NCI-H1930 (cell line): ENCODE measurements at places on chromosomes 5 and 9.

DNA sequence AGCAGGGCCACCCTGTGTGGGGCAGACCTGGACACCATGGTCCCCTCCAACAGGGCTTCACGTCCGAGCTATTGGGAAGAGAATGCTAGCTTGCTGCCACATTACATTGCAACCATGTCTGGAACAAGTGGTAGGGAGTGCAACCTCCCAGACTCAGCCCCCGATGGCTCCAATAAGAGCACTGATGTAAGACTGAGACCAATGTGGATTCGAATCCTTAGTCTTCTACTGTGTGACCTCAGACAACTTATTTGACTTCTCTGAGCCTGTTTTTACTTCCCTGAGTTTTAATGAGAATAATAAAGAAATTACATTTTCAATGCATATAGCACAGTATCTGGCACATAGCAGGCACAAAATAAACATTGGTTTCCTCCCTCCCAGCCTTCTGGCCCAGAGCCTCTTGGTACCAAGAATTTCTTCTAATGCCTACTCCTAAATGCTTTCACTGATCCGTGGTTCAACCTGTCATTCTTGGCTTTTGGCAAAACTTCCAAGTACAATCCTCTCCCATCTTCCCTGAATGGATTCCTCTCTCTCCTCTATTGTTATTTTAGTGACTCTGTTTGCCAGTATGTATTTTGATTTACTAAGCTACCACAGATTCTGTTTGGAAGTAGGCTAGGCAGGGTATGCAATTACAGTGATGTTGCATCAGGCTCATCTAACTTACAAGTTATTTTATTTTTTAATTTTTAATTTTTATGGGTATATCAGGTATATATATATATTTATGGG, 34.6 kb upstream of the COL15A1 start:
- no peak for DNase-seq

DNA sequence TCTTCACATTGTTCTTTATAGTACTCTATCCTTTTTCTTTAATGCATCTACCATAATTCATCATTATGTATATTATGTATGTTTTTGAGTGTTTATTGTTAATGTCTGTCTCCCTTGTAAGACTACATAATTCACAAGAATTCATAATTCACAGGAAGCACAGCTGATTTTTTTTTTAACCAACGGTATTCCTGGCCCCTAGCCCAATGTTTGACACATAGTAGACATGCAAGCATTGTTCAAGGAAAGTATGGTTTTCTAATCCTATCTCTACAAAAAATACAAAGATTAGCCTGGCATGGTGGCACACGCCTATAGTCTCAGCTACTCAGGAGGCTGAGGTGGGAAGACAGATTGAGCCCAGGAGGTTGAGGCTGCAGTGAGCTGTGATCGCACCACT, 160.6 kb downstream of the PPP2R2B start:
- DNase-seq: no peak

- no peak for DNase-seq
These were observed 253.7 kb downstream of the EPB41L4A start for GRCh38 chr5:112165399-112165798.

GRCh38 chr5:107369622-107370021, 301.1 kb downstream of the EFNA5 start:
- DNase-seq: no peak

GRCh38 chr9:119101048-119101447, 268.2 kb downstream of the BRINP1 start:
- DNase-seq: no peak

GRCh38 chr9:101705135-101705661, 33.2 kb downstream of the GRIN3A start:
- DNase-seq: no peak

GRCh38 chr5:6805841-6806240, 92.6 kb downstream of the TENT4A start:
- DNase-seq: no peak

DNA sequence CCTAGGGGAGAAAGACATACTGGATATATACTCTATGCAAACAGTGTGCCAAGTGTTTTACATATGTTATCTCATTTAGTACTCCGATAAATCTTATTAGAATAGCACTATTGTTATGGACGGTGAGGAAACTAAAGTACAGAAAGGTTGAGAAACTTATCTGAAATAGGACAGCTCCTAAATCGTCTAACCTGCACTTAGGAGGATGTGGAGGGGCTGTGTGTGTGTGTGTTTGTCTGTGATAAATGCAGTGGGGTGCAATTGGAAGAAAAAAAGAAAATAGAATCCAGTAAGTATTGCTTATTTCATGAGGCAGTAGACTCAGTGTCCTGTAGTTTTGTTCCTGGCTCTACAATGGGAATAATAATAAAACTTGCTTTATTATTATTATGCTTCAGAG, 106.4 kb upstream of the IL6ST start:
- DNase-seq: no peak

- no peak for DNase-seq
These were observed 19.3 kb upstream of the GPR150 start for GRCh38 chr5:95600557-95600956.

GRCh38 chr5:169656125-169656901, 19.2 kb downstream of the DOCK2 start:
- no peak for DNase-seq

GRCh38 chr5:141434006-141434405, 3.7 kb downstream of the PCDHGA12 start:
- DNase-seq: no peak

- no peak for DNase-seq
These were observed 8.6 kb downstream of the ITK start for GRCh38 chr5:157189223-157189622.

GRCh38 chr5:31783086-31783645, 144.2 kb downstream of the PDZD2 start:
- no peak for DNase-seq

- DNase-seq: no peak
These were observed 55.5 kb upstream of the RASGRF2 start for GRCh38 chr5:80904533-80905187.

DNA sequence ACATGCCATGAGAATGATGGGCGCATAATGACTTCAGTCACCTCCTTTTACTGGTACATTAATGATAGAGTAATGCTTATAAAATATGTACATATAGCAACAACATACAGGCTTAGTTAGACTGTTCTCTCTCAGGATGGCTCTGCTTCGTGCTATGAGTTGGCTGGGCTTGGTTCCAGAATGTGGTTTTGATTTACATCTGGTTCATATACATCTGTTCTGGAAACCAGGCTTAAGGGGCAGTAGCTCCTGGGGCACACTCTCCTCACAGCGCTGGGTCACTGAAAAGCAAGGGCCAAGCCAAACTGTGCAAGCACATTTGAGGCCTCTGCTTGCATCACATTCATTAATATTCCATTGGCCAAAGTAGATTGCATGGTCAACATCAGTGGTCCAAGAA, 44.9 kb downstream of the PCSK1 start:
- DNase-seq: no peak

GRCh38 chr9:131715906-131716305, 24.0 kb downstream of the RAPGEF1 start:
- no peak for DNase-seq

DNA sequence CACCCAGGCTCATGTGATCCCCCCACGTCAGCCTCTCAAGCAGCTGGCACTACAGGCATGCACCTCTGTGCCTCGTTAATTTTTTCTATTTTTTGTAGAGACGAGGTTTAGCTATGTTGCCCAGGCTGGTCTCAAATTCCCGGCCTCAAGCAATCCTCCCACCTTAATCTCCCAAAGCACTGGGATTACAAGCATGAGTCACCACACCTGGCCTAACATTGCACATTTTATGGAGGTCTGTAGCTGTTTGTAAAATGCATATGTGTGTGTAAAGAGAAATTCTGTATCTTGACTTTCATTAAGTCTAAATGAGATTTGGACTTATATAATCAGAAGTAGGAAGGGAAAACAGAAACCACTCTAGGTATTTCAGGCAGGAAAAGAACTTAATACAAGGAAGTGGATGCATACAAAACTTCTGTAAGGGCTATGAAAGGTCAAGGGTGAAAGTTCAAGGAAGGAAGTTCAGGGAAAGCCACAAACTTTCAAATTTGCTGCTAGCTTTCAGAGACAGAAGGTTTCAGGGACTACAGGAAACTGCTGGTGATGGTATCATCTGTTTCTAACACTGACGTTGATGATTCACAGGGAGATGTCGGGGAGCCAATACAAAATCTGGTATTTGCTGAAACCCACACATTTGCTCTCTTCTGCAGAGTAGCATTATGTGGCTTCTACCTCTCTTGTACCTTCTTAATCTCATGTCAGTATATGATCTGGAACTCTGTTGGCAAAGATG, 209.4 kb downstream of the PIK3R1 start:
- no peak for DNase-seq

DNA sequence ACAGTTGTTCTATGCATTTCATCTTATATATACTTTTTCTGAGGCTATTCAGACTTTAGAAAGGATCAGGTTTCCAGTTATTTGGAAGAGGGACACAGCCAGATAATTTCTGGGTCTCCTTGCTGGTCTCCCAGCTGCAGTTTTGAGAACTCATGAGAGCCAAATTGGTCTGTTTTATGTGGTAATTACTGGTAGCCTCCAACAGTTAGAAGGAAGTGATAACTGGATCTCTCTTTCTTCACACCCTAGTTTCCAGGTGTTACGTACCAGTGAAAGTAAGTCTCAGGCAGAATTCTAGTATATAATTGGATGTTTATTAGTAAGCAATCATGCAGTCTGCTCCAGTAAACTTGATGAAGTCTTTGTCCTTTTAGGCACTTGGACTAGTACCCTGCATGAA, 63.2 kb upstream of the RPS23 start:
- no peak for DNase-seq

DNA sequence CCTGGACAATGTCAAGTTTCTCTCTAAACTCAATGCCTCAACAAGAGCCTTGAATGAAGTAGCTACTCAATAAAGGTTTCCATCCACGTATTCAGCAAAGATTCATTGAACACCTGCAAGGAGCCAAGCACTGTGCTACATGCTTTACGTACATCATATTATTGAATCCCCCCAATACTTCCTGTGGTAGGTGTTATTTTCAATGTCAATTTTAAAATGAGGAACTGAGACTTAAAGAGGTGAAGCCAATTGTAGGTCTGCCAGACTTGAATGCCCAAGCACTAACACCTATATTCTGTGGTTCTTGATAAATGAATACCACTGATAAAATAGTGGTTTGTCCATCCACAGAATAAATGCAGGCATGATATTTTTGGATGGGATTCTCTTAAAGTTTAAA, 162.3 kb downstream of the DRD1 start:
- no peak for DNase-seq

DNA sequence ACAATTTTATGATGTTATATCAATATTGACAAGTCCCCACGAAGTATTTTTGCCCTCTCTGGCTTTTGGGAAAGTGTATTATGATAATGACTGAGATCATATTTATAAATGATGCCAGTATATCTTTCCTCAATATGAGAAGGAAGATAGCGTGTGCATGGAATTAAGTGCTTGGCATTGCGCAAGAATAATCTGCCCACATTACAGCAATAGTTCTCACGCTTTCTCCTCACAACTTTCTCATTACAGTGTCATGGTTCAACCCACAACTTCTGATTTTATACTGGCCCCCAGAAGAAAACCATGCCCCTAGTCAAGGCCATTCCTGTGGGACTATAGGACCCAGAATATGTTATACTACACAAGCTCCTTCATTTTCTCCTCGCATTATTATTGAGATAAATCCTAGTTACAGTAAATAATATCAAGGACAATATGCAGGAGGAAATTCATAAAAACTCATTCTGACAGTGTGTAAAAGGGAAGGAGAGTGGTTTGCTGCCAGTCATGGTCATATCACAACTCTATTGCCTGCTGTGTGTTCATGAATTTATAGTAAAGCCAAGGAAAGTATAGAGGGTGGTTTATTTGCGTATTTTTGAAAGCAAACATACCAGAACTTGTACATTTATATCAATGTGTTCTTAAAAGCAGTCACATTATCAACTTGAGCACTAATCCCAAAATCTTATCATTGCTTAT, 114.1 kb downstream of the PIK3R1 start:
- DNase-seq: no peak

GRCh38 chr5:147208134-147208533, 26.7 kb upstream of the STK32A start:
- no peak for DNase-seq

GRCh38 chr9:110307191-110307590, 30.5 kb downstream of the TXNDC8 start:
- no peak for DNase-seq

DNA sequence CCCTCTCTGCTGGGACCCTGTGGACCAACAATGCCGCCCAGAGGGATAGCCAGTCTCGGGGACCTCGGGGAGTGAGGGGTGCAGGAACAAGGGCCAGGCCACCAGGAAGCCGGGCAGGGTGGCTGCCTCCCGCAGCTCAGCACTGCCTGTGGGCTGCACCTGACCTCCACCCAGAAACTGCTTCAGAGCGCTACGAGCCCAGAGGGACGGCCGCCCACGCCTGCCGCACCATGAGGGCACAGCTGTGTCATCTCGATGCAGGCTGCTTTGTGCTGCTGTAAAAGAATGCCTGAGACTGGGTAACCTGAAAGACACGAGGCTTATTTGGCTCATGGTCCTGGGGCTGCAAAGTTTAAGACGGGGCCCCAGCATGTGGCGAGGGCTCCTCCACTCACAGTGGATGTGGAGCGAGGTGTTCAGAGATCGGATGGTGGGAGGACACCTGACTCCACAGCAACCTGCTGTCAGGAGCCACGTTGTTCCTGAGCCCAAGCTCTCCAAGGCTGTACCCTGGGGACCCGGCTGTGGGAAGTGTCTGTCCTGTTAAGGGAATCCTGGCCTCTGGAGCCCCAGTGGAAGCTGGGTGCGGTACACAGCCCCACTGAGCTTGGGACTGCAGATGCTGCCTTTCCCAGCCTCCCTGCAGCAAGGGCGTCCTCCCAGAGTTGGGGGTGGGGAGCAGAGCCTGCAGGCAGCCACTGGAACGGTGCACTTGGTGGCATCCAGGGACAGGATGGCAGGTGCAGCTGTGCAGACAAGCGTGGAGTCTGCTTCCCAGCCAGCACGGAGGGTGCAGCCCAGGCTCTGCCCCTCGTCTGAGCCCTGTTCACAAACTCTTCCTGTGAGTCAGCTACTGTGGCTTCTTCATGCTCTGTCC, 11.8 kb upstream of the ZDHHC11 start:
- no peak for DNase-seq

GRCh38 chr5:64534033-64534432, 28.2 kb downstream of the RGS7BP start:
- DNase-seq: no peak

- DNase-seq: no peak
These were observed 7.9 kb upstream of the TMEM210 start for GRCh38 chr9:137179761-137180160.

DNA sequence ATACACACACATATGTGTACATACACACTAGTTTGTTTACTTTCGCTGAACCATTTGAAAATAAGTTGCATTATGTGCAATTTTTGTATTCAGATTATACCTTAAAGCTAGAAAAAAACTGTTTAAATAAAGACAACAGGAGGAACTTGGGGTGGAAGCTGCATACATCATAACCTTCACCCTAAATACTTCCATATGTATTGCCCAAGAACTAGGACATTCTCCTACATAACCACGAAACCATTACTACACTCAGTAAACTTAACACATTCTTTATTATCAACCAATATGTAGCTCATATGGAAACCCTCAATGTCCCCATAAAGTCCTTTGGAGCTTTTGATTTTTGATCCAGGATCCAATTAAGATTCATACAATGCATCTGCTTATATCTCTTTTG, 83.3 kb downstream of the GIN1 start:
- DNase-seq: no peak
